ENCODE measurements at places on chromosomes 6 and 20. TPM values are rescaled to one million over a fixed set of nuclear protein-coding genes. Genes with fewer than 3 reads are reported as not detected.

GRCh38 chr6:129567374-129567773 is 142.6 kb downstream of the ARHGAP18 start:
- H3K27me3 ChIP-seq: no peaks in the 10 kb centered on the region
- no peaks in the 10 kb centered on the region for H3K36me3 ChIP-seq
- H3K27ac ChIP-seq: no peak overlapping the region

DNA sequence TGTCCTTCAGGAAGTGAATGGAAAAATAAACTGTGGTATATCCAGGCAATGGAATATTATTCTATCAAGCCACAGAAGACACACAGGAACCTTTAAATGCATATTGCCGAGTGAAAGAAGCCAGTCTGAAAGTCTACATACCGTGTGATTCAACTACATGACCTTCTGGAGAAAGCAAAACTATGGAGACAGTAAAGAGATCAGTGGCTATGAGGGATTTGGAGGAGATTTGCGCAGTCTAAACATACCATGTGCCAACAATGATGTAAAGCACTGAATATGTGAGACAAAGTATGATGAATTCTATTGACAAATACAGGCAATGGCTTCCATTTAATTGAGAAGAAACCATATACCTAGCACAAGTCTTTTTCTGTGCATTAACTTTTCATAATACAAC is 518.3 kb upstream of the ZNF337 start:
- no peaks in the 10 kb centered on the region for H3K4me1 ChIP-seq
- no peak overlapping the region for H3K27ac ChIP-seq
- DNase-seq: no peak
- no peaks in the 10 kb centered on the region for H3K36me3 ChIP-seq

- no peaks in the 10 kb centered on the region for H3K4me1 ChIP-seq
- H3K27ac ChIP-seq: no peak overlapping the region
- no peak for DNase-seq
- no peaks in the 10 kb centered on the region for H3K27me3 ChIP-seq
These were observed 50.2 kb downstream of the STK35 start for GRCh38 chr20:2151858-2152281.

DNA sequence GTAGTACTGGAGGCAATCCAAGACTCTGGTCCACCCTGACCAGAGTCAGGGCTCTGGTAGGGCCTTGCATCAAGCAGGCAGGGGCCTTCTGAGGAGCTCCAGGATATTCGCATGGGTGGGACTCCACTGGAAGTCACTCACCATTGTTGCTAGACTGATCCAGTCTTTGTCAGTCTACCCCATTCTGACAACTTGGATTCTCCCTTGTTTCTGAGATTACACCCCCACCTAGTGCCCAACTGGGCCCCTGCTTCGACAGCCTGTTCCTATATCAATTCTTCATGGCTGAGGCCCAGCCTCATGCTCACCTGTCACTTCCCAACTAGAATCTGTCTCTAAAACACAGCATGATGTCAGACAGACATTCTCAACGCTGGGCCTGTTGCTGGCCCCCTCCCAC is 5.2 kb downstream of the SLC35D3 start:
- no peaks in the 10 kb centered on the region for H3K27me3 ChIP-seq
- H3K4me3 ChIP-seq: no peak overlapping the region
- no peak overlapping the region for H3K27ac ChIP-seq
- no peaks in the 10 kb centered on the region for H3K36me3 ChIP-seq

GRCh38 chr20:24837781-24838450 is 111.2 kb upstream of the CST7 start:
- H3K36me3 ChIP-seq: no peaks in the 10 kb centered on the region
- no peak overlapping the region for H3K4me3 ChIP-seq
- peaks cover 3% of the 10 kb centered on the region for H3K27me3 ChIP-seq

GRCh38 chr6:4164456-4164855 is 29.1 kb upstream of the ECI2 start:
- no peak for DNase-seq
- H3K27me3 ChIP-seq: no peaks in the 10 kb centered on the region
- no peak overlapping the region for H3K27ac ChIP-seq
- H3K4me3 ChIP-seq: no peak overlapping the region
- H3K4me1 ChIP-seq: no peaks in the 10 kb centered on the region

GRCh38 chr6:39821742-39822532 is 29.8 kb downstream of the DAAM2 start:
- H3K27ac ChIP-seq: no peak overlapping the region
- DNase-seq: no peak
- no peaks in the 10 kb centered on the region for H3K36me3 ChIP-seq
- no peaks in the 10 kb centered on the region for H3K4me1 ChIP-seq
- no peak overlapping the region for H3K4me3 ChIP-seq

GRCh38 chr20:22984008-22984407 is 51.1 kb upstream of the SSTR4 start:
- no peaks in the 10 kb centered on the region for H3K36me3 ChIP-seq
- no peak overlapping the region for H3K4me3 ChIP-seq
- no peaks in the 10 kb centered on the region for H3K27me3 ChIP-seq
- no peak for DNase-seq
- H3K27ac ChIP-seq: no peak overlapping the region
- no peaks in the 10 kb centered on the region for H3K4me1 ChIP-seq

DNA sequence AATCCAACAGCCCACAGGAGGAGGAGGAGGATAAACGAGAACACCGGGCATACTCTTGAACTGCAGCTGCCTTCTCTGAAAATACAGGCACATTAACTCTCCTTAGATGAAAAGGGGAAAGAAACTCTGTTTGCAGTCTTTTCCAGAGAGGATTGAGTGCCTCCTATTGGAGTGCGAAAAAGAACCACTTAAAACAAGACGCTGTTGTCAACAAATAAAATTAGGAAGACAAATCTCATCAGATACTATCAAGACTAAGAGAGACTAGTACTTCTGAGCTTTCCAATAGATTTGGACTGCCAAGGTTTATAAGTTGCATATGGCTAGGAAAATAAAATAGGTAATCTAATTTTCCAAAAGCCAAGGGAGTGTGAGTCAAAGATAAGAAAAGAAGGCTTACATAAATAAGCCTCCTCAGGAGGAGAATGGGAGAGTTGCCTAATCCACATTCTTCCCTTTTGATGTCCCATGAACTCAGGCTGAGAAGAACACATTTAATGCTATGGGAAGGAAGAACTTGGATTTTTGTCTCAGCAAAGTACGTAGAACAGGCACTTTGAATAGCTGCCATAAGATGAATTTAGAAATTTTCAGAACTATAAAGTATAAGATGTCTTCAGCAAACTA is 154.7 kb downstream of the ARHGAP18 start:
- H3K27ac ChIP-seq: no peak overlapping the region
- H3K36me3 ChIP-seq: no peaks in the 10 kb centered on the region
- H3K4me1 ChIP-seq: no peaks in the 10 kb centered on the region
- H3K4me3 ChIP-seq: no peak overlapping the region
- DNase-seq: no peak

- H3K36me3 ChIP-seq: no peaks in the 10 kb centered on the region
- H3K27ac ChIP-seq: no peak overlapping the region
- no peak overlapping the region for H3K4me3 ChIP-seq
These were observed 60.1 kb upstream of the E2F3 start for GRCh38 chr6:20341564-20341963.

- no peaks in the 10 kb centered on the region for H3K36me3 ChIP-seq
- no peak for DNase-seq
These were observed 94.4 kb downstream of the NCR2 start for GRCh38 chr6:41429506-41430504.

DNA sequence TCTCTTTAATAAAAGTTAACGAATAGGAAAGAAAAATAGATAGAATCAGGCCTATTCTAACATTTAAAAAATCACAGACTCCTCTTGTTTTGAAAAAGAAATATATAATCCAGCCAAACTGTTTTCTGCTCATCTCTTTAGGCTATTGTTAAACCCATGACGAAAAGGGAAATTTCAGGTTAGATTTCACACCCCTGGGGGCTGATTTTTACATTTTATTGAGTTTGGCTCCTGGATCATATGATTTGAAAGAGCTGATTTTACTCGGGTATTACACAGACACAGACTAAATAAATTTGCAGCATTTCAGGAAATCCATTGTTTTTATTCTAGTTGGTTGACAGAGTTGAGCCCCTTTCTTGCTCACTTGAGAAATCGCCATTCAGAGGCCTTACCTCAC is 135.8 kb upstream of the HMGCLL1 start:
- H3K4me3 ChIP-seq: no peak overlapping the region
- H3K27me3 ChIP-seq: no peaks in the 10 kb centered on the region
- H3K27ac ChIP-seq: no peak overlapping the region
- DNase-seq: no peak
- H3K36me3 ChIP-seq: no peaks in the 10 kb centered on the region

Gene TFAP2D
- not detected for total RNA-seq

Gene NKAIN4
- total RNA-seq: 2.7 TPM

Gene ACSS1
- 113 TPM for total RNA-seq
